Heart left ventricle (tissue), 16 donors: ENCODE measurements at places on chromosomes 2 and 18.

GRCh38 chr2:231691251-231691772 lies 17.0 kb upstream of the PTMA start:
- no peaks in the 10 kb centered on the region for H3K4me1 ChIP-seq
- H3K36me3 ChIP-seq = no peaks in the 10 kb centered on the region
- no peak overlapping the region for H3K4me3 ChIP-seq
- H3K27me3 ChIP-seq = no peaks in the 10 kb centered on the region
- H3K27ac ChIP-seq = no peak overlapping the region
- DNase-seq = peak; percentile 7

DNA sequence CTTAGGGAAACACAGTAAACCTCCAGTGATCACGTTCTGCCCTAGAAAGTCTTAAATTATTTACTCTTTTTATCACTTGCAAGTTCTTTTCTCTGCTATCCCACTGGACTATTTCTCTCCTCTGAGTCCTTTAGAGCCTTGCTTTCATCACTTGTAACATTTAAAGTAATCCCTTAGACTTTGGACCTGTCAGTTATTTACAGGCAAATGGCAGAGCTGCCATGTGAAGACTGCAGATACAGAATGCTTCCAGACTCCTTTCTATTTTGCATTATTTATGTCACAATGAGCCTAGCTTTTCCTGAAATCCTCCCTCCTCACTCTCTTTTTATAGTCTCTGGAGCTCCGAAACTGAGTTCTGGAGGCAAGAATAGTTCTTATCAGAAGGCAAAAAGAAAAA lies 325.6 kb upstream of the TRIB2 start:
- H3K4me3 ChIP-seq = no peak overlapping the region
- H3K27ac ChIP-seq = no peak overlapping the region
- no peak for DNase-seq
- no peaks in the 10 kb centered on the region for H3K4me1 ChIP-seq
- H3K36me3 ChIP-seq = no peaks in the 10 kb centered on the region

DNA sequence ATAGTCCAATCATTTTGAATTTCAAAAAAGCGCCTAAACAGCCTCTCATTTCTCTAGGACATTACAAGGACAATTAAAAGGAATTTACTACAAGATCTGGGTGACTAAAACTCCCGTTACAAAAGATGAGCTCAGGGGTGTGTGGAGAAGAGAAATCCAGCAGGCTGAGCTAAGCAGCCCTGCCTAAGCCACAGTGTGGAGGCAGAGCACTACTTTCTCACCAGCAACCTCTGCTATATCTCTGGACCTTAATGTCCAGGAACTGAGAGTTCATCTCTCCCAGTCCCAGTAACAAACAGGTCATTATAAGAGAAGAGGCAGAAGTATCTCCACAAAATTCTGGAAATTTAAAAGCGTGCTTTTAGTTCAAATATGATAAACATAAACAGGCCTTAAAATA lies 18.9 kb upstream of the ANKRD62 start:
- no peak overlapping the region for H3K4me3 ChIP-seq
- H3K36me3 ChIP-seq = no peaks in the 10 kb centered on the region
- H3K27ac ChIP-seq = no peak overlapping the region
- no peaks in the 10 kb centered on the region for H3K27me3 ChIP-seq
- H3K4me1 ChIP-seq = peaks cover 3% of the 10 kb centered on the region
- no peak for DNase-seq

- H3K4me3 ChIP-seq = peak overlapping the region; percentile 38
- H3K36me3 ChIP-seq = peaks cover 10% of the 10 kb centered on the region
- no peak overlapping the region for H3K27ac ChIP-seq
- H3K4me1 ChIP-seq = peaks cover 8% of the 10 kb centered on the region
- H3K27me3 ChIP-seq = no peaks in the 10 kb centered on the region
Measured at GRCh38 chr2:286774-287392, 1.0 kb downstream of the ALKAL2 start.
